T-helper 1 cell (primary cell): ENCODE measurements at places on chromosomes 3 and 15.

DNA sequence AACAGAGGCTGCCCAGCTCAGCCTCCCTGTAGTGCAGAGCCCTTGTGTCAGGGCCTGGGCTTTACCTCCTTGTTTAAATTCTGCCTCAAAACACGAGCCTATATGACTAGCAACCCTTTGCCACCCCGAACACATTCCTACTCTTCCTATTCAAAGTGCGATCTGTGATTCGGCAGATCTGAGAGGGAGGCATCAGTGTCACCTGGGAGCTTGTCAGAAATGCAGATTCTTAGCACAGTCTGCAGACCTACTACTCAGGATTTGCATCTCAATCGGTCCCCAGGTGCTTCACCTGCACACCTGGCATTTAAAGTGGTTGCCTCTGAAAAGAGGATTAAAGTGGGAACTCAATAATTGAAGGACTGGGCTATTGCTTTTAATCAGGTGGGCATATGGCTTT, 273.2 kb upstream of the TOPAZ1 start:
- DNase-seq, result no peak

- no peak for DNase-seq
These were observed 57.8 kb downstream of the IMPG2 start for GRCh38 chr3:101262393-101263240.

GRCh38 chr3:23640471-23641146, 165.1 kb upstream of the UBE2E1 start:
- DNase-seq, result no peak

DNA sequence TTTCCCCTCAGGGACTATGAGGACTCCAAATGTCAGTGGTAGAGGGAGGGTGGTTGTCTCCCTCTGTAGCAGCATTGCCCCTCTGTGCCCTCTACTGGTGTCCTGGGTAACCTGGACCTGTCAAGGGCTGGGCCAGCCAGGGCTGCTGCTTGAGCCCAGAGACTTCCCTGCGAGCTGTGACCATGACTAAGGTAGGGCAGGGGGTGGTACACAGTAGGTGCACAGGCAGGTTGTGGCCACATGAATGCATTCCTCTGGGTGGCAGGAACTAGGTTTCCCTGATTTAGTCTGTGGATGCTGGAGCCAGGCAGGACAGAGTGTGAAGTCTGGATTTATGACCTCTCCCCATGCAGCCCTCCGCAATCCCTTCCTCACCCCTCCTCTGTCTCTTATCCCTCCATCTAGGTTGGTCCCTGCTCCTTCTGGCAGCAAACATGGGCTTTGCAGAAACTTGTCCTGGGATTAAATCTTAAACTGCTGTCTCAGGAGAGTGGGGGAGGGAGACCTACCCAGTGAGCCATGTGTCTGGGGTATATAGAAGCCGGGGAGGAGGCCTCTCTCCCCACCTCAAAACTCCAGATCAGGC, 8.7 kb upstream of the SEMA3F start:
- no peak for DNase-seq

DNA sequence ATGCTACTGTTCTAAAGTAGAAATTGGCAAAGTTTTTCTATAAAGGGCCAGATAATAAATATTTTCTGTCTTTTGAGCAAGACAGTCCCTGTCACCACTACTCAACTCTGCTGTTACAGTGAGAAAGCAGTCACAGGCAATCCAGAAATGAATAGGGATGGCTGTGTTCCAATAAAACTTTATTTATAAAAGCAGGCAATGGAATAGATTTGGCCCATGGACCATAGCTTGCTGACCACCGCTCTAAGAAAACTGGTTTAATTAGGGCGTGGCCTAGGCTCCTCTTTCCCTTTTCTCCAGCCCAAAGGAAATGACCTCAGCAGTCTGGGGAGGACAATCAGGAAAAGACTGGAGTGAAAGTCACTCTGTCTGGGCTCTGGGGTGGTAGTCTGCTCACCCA, 183.8 kb downstream of the MEGF11 start:
- no peak for DNase-seq

DNA sequence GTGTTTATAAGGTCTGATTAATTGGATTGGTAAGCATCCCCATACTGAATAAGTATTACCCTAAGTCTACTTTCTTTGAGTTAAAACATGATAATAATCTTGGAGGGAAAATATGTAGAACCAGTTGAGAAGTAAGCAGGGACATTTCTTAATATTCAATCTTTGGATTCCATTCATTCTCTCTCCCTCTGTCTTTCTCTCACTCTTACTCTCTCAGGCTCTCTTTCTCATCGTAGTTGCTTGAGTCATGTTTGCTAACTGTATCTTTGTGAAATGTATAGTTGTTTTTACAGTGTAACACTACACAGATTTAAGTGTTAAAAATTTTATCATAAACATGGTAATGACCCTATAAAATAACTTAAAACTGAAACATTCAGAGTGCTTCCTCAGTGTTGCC, 163.8 kb downstream of the RSRC1 start:
- no peak for DNase-seq

- DNase-seq, result no peak
These were observed 145.5 kb downstream of the SMAD6 start for GRCh38 chr15:66847565-66847991.

GRCh38 chr15:38671006-38671387, 106.4 kb upstream of the RASGRP1 start:
- DNase-seq, result no peak

DNA sequence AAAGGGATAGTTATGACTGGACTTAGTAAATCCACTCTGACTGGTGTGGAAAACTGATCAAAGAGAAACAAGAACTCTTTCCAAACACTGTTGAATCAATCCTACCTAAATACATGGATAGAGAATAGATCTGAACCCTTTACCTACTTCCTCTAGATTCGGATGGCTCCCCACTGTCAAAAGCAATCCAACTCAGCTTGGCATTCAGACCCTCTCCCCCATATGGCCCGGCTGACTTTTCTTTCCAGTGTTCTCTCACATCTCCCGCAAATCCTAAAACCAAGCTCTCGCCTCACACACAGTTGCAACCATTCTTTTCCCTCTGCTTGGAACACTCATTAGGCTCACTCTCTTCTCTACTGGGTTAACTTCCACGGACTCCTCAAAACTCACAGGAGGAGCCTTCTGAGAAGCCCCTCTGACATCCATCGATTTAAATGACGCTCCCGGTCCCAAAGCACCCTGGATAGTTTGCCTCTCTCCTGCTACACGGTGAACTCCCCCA, 639 bp downstream of the SPICE1 start:
- DNase-seq, result no peak

GRCh38 chr3:70990185-70990584, 593.3 kb downstream of the FOXP1 start:
- no peak for DNase-seq

DNA sequence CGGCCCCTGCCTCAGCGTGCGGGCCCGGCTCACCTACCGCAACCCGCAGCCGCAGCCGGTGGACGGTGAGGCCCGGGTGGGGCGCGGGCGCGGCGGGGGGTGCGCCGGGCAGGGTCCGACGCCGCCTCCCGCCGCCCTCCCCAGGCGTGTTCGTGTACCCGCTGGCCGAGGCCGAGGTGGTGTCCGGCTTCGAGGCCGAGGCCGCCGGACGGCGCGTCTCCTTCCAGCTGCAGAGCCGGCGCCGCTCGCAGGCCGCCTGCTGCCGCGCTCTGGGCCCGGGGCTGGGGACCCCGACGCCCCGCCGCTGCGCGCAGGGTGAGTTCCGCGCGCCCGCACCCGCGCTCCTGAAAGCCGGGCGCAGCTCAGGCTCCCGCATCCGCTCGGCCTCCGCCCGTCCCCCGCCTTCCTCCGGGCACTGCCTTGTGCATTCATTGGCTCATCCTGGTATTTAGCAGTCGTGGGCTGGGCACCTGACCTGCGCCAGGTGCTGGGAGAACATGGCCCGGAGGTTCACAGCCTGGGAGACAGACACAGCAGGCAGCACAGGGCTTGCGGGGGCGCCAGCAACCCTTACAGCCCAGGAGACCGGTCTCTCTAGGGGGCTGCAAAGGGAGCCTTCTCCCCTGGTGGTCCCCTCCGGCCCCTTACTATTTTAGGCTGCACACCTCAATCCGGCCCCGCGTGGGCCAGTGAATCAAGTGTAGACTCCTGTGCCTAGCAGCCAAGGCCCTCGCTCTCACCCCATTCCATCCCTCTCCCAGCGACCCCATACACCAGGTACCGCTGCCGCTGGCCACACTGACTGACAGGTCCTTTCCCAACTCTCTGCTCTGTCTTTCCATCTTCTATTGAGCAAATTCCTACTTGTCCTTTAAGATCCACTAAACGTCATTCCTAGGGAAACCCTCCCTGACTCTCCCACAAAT, 1.5 kb downstream of the VWA5B2 start:
- DNase-seq, result no peak

DNA sequence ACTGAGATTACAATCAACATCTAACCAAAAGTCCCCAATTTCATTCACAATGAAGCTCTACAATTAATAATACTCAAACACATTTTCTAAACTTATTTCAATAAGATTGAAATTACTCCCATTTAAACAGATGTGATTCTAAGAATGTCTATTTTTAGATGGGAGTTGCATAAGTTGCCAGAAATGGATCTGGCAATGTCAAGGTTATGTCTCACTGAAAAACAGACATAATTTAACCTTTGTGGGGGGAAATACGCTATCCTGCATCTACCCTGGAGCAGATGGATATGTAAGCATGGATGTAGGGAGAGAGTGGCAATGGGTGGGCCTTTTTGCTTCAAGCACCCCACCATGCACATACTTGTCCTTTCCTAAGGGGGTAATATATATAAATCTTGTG, 6.7 kb upstream of the EIF1B start:
- DNase-seq, result no peak

GRCh38 chr3:186461141-186461540, 83.0 kb downstream of the CRYGS start:
- no peak for DNase-seq

GRCh38 chr3:41482134-41482533, 282.8 kb downstream of the CTNNB1 start:
- no peak for DNase-seq

DNA sequence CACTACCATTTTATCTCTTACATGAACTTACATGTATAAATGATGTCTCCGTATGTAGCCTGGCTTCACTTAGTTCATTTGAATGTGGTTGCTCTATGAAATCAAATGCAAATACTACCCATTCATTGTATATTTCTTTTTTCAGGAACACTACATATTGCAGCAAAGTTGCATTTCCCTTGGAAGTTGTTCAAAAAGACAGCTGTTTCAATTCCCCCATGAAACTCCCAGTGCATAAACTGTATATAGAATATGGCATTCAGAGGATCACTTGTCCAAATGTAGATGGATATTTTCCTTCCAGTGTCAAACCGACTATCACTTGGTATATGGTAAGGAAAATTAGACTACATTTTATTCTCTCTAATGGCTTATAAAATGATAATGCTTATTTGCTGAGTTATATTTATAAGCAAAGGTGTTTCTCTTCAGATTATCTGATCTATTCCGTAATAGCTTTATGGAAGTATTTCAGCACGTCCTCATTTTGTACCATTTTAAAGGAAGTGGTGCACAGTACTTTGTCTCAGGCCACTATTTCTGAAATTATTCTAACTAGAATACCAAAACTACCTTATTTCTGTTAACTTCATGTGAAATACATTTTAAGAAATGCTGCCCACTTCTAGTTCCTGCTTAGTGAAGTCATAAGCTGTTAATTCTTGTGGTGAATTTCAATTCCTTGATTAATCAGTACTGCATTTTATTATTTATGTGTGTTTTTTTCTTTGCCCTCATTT, 95.1 kb downstream of the IL1RAP start:
- no peak for DNase-seq

DNA sequence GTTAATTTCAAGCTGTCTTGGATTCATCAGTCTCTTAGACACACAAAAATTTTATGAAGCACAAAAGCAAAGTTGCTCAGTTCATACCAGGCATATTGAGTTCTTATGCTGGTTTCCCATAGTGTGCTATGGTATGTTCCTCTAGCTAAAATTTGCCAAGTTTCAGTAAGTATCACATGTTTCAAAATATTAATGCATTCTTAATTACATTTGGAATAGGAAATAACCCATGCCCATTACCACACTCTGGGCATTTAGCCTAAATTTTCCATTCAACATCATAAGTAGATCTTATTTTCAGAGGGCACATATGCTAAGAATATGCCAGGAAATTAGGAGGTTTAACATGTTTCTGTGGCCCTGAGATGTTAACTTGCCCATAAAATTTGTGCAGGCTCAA, 289.9 kb downstream of the SHOX2 start:
- no peak for DNase-seq

GRCh38 chr15:47812470-47812999, 95.2 kb downstream of the SEMA6D start:
- no peak for DNase-seq

GRCh38 chr3:140148824-140149390, 213.9 kb downstream of the CLSTN2 start:
- DNase-seq, result no peak

GRCh38 chr3:3260870-3261269, 81.4 kb upstream of the CRBN start:
- no peak for DNase-seq

DNA sequence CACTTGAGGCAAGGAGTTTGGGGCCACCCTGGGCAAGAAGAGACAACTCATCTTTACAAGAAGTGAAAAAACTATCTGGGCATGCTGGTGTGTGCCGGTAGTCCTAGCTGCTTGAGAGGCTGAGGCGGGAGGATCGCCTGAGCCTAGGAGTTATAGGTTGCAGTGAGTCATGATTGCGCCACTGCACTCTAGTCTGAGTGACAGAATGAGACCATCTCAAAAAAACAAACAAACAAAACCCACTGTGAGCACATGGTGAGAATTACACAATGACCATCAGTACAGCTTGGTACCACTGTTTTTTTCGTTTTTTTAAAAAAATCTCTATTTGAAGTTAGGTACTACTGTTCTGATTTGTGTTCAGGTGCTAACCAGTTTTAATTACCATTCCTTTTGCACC, 13.6 kb downstream of the VPS39 start:
- DNase-seq, result no peak
